M059J (cell line): ENCODE measurements at places on chromosomes 11 and 22.

DNA sequence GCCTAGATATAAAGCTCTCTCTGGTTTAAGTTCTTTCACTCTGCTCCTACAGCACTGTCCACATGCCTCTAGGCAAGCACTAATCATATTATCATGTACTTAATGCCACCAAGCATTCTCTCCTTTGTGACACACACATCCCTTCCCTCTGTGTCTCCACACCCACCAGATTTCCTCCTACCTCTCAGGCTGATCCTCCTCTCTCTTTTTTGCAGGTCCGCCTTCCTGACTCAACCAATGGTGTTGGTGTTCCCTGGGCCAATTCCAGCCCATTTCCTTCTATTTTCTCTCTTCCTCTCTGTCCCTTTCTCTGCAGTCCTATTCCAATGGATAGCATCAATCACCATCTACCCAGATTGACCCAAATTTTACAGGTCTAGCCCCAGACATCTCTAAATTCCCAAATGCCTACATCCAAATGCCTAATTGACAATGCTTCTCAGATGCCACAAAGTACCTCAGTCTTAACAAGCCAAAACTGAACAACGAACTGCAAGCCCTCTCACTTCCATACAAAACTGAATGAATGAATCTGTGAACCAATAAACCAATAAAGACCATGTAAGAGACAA lies 504 bp upstream of the ZNF215 start:
- DNase-seq = peak; percentile 34

DNA sequence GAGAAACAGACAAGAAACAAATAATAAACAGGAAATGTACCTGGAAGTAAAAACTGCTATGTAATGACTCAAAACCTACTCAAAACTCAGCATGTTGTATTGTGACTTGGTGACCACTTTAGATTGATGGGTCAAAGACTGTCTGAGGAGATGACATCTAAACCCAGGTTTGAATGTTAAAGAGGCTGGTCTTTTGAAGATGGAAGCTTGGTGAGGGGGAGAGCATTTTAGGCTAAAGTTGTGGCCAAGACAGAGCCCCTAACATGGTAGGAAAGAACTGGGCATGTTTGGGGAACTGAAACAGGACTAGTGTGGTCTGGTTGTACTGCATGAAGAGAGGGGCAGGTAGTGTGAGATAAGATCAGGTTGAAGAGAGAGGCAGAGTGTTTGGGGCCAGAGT lies 85.3 kb upstream of the MYO18B start:
- no peak for DNase-seq

DNA sequence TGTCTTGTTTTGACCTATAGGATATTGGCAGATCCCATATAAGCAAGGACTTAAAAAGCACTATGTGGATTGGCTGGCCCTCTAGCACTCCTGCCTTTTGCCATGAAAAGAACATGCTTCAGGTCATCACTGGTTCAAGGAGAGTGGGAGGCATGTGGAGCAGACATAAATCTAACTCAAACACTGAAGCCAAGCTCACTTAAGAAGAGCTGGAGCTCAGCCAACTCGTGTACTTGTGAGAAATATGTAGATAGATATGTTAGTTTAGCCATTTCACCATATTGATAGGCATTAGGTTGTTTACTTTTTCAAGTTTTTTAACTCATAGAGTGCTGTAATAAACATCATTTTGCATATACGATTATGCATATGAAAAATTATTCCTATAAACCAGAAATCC lies 19.9 kb upstream of the BBOX1 start:
- DNase-seq = peak; percentile 4

DNA sequence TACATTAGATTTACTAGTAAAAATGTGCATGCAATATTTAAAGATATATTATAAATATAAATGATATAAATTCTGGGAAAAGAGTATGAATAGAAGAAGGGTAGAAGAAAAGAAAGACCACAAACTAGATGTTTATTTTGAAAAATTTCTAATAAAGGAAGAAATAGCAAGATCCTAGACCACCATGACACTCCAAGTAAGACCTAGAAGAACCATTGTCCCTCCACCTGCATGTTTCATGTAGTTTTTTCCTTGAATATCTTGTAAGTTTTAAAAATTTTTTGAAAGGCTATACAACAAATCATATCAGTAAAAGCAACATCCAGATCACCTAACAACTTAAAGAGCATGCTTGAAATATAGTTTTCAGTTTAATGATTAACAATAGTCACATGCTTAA lies 46.8 kb downstream of the ARHGAP32 start:
- DNase-seq = no peak

- no peak for DNase-seq
Measured at GRCh38 chr22:37274380-37274862, 7.9 kb upstream of the CYTH4 start.

DNA sequence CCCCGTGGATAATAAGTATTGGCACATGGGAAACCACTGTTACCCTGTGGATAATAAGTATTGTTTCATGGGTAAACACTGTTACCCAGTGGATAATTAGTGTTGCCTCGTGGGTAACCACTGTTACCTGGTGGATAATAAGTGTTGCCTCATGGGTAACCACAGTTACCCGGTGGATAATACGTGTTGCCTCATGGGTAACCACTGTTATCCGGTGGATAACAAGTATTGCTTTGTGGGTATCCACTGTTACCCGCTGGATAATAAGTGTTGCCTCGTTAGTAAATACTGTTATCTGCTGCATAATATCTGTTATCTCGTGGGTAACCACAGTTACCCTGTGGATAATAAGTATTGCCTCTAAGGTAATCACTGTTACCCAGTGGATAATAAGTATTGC lies 25.5 kb upstream of the NXPE4 start:
- DNase-seq = no peak

DNA sequence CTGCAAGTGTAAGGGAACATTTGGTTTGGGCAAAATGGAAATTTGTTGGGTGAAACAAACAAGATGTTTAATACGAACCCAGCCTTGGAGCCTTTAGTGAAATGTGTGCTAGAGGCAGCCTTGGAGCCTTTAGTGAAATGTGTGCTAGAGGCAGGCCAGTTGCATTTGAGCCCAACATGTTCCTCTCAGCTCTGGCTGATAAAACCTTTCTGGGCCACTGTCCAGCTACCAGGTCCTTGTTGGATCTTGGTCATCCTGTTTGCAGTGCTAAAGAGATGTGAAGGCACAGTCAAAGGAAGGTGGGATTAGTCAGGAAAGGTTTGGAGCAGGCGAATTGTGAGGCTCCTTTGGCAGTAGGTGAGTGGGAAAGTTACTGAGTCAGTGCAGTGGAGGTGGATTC lies 48.9 kb downstream of the CEP164 start:
- no peak for DNase-seq

DNA sequence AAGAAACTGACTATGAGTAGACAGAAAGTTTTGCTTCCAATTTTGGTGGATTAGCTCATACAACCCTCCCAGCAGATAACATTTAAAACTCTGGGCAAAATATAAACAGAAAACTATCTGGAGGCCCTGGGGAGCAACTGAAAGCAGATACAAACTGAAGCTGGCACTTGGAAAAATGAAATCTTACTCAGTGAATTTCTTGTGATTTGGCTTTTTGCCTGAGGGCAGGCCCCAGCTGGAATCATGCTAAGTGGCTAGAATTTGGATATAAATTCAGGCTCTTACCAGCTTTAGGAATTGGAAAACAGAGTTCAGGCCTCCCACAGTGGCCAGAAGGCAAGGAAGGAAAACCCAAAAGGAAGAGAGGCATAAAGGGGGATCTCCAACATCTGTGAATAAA lies 85.8 kb downstream of the EFCAB6 start:
- DNase-seq = no peak

GRCh38 chr11:134999590-134999989 lies 587.5 kb upstream of the B3GAT1 start:
- DNase-seq = no peak

- DNase-seq = peak; percentile 8
Measured at GRCh38 chr22:39173787-39174497, 21.5 kb upstream of the CBX7 start.

DNA sequence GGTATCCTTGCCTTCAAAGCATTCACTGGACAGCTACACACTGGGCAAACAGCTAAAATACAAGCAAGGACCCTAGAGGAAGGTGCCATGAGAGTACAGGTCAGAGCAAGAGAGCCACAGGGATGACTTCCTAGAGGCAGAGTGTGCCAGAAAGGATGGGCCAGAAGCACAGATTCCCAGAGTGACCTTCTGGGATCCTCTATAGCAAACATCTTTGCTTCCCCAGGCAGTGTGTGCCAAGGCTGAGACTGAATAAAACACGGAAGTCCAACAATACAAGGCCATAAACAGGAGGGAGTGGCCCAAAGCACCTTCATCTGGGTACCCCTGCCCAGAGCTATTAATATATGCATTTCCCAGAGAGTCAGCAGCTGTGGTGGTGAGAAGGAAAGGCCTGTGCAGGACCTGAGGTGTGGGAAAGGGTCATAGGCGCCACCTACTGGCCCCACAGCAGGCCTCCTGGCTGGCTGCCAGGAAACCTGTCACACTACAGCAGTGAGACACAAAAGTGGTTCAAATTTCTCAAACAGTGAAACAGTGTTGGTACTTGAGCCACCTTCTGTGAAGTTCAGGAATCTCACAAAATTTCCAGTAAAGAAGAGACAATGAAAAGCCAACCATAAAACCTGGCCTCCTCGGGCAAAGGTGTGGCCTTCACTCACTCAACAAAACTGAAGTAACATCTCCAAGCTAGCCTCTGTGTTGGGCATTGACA lies 20.3 kb downstream of the CLPB start:
- DNase-seq = peak; percentile 76

DNA sequence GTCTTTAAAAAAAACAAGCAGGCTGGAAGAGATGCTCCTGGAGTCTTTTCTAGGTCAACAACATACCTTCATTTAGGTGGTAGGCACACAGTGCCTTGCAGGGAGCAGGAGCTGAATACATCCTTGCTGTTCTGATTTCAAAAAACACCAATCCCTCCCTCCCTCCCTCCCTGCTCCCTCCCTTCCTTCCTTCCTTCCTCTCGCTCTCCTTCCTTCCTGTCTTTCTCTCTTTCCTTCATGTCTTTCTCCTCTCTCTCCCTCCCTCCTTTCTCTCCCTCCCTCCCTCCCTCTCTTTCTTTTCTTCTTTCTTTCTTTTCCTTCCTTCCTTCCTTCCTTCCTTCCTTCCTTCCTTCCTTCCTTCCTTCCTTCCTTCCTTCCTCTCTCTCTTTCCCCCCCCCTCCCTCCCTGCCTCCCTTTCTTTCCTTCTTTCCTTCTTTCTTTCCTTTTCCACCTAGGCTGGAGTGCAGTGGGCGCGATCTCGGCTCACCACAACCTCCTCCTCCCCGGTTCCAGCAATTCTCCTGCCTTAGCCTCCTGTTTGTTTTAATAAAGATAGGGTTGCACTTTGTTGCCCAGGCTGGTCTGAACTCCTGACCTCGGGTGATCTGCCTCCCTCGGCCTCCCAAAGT lies 245.1 kb downstream of the MIAT start:
- no peak for DNase-seq
